ENCODE measurements at places on chromosomes 7 and 10.

DNA sequence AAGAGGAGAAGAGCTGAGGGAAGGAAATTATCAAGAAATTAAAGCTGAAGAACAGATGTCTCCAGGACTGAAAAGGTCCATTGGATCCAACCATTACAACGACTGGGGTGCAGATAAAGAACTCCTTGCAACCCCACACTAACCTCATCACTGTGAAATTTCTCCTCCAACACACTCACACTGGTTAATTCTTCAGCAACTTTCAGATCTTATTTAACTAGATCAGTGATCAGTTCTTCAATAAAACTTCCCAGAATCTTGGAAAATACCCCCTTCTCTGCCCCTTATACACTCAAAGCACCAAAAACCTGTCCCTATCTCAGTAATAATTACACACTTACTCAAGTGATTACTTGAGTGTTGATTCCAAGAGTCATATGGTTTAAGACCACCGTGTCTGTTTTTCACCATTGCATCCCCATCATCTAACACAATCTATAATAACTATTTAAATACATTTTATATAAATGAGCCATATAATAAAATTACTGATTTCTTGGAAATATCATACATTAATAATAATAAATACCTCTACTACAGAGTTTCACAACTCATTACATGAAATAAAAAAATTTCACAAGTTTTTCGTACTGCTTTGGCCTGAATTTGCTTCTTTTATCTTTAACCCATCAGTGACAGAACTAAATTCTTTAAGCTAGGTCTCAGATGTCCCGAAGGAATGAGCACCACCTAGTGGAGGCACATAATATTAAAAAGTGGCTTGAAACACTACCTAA lies 123.7 kb downstream of the MPP7 start:
- no peak for DNase-seq

GRCh38 chr7:127948312-127948711 lies 82.9 kb downstream of the LRRC4 start:
- DNase-seq = no peak

DNA sequence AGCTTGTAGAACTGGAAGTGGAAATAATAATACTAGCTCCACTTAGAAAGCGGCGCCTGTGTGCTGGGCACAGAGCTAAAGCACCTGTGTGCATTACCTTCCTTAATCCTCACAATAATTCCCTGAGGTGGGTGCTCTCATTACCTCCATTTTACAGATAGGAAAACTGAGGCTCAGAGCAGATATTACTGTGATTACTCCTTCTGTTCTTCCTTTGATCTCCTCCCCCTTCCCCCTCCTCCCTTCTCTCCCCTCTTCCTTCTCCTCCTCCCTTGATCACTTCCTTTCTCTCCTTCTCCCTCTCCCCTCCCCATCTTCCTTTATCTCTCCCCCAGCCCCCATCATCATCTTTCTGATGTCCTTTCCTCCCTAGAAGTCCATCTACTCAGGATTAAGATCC lies 55.0 kb downstream of the C10orf105 start:
- DNase-seq = no peak

DNA sequence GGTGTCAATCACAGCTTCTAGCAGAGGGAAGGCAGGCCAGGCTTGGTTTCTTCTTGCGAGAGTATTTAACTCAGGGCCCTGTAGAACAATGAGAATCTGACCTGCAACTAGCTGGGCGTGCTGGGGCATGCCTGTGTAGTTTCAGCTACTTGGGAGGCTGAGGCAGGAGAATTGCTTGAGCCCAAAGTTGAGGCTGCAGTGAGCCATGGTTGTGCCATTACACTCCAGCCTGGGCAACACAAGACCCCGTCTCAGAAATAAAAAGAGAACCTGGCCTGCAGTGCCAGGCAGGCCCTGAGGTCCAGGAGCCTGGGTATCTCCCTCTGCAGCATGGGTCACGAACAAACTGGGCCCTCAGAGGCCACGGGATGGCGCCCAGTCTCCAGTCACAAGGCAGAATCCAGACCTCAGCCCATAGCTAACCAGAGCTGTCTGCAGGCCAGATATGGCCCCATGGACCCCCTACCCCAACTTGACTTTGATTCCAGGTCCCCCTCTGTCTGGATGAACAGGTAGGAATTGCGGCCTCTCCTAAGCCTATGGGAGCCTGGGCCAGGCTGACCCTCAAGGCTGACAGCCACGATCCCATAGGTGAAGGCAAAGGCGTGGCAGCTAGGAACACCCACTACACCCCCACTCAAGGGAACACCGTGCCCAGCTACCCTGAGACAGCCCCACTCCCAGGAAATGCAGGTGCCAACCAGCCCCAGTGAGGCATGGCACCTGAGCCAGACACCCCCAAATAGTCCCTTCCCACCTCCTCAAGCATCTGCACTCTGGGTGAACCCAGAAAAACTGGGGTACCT lies 102.7 kb upstream of the TNRC18 start:
- DNase-seq = no peak

- no peak for DNase-seq
Observed at GRCh38 chr7:79909176-79909575, 225.5 kb upstream of the GNAI1 start.

DNA sequence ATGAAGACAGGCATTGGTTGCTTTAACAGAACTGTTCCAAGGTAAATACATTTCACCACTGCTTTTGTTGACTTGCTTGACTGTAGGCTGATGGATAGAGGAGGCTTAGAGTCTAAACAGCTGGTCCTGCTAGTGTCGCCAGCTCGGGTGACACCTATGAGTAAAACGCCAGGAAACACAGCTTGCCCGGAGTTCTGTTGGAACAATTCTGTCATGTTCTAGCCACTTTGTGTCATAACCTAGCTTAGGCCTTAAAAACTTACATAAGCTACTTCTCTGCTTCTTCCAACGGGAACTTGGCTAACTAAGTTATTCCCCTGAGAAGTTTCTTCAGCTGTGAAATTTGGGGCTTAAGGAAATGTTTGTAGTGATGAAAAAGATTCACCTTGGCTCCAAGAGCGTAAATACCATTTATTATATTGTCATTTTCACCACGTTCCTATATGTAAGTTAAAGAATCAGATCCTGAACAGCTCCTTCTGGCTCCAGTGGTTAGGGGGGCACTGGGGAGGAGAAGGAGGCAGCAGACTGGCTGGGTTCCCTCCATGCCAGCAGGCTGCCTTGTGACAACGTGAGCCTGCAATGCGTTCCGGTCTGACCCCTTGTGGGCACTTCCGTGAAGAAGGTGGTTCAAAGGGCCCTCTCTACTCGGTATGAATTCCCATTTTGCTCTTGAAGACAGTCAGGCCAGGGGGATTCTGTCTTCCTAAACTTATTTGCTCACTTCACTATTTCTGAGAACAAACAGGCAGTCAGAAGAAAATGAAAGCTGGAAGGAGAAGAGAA lies 253.2 kb downstream of the BMPER start:
- peak; percentile 76 for DNase-seq

DNA sequence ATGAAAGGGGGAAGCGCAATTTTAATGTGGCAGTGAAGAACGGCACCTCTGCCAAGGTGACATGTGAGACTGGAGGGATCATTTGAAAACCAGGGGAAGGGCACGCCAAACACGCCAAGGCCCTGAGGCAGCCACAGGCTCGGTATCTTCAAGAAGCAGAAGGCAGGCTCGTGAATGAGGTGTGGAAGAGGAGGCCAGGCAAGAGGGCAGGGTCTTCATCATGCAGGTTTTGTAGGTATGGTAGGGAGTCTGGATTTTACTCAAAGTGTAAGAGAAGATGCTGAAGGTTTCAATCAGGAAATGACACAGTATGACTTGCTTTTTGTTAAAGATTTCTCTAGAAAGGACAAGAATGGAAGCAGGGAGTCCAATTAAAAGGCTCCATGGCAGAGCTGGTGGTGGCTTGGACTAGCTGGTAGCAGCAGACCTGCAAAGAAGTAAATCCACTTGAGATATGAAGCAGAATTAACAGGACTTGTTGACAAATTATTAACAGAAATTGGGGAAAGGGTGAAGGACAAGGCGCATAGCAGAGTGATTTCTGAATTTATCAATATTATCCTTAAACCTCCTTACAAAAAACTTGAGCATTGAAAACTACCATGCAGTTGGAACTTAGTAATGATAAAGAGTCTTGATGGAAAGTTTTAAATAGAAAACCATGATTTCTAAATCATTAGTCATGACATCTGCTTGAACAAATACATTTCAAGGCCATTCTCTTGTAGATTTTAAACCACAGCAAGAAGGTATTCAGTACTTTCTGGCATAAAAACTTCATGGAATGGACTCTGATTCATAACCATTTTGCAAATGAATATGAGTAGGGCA lies 70.4 kb downstream of the COA1 start:
- no peak for DNase-seq

DNA sequence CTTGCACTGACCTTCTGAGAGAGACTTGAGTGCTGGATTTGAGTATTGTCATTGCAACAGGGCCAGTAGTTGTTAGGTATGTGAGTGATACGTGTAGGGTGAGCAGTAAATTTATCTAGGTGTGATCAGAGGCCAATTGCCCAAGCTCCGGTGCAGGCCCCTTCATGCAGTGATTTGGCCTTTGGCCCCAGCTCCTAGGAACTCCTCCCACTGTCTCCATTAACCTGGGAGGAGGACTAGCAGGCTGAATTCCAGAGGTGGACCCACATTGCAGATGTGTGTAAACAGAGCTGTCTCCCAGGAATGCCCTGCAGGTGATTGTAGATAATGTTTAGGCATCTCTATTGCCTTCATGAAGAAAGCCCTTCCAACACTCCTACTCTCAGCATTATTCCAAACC lies 19.5 kb downstream of the TCF7L2 start:
- no peak for DNase-seq

GRCh38 chr10:132714096-132714985 lies 71.6 kb downstream of the NKX6-2 start:
- DNase-seq = no peak

DNA sequence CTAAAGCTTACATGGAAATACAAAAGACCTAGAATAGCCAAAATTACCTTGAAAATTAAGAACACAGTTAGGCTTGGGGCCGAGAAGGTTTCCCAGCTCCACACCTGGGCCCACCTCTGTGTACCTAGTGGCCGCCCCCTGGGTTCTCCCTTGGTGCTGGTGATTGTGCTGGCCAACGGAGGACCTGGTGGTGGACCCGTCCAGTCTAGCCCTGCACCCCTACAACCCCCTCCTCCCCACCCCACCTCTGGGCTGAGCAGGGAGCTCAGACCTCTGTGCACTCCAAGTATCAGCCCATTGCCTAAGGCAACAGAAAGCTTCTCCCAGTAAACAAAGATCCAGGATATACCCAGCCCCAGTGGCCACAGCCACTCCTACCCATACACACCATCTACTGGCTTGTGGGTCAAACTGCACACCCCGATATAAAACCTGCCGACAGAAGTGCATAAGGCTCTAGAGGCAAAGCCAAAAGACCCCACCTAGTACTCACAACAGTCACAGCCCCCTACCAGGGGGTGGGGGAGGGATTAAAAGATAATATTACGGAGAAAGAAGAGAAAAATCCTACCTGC lies 105.0 kb upstream of the DIP2C start:
- no peak for DNase-seq
